ENCODE measurements at places on chromosomes 7 and 10. TPM values are rescaled to one million over a fixed set of nuclear protein-coding genes. Genes with fewer than 3 reads are reported as not detected.

C10orf67 gene
- under 0.01 TPM for total RNA-seq

SFMBT2 gene
- under 0.01 TPM for total RNA-seq

MEPCE gene
- total RNA-seq, result 27.3 TPM

CLDN12 gene
- 71.8 TPM for total RNA-seq

EMX2 gene
- not detected for total RNA-seq

CFAP46 gene
- total RNA-seq, result 0.28 TPM

KIAA1217 gene
- total RNA-seq, result 5.5 TPM

OR6B1 gene
- not detected for total RNA-seq

SVOPL gene
- not detected for total RNA-seq

CHN2 gene
- total RNA-seq, result not detected

ZNF425 gene
- total RNA-seq, result 4.4 TPM

AKR1C4 gene
- total RNA-seq, result not detected

SPDYE9 gene
- total RNA-seq, result not detected

GRK5 gene
- total RNA-seq, result 4.9 TPM

AKR1C3 gene
- total RNA-seq, result 149 TPM

HMX3 gene
- total RNA-seq, result 0.07 TPM

GALNT17 gene
- not detected for total RNA-seq

NUTM2A gene
- 0.71 TPM for total RNA-seq

KLF14 gene
- total RNA-seq, result not detected

GLRX3 gene
- 161 TPM for total RNA-seq

AIFM2 gene
- 5.7 TPM for total RNA-seq

EPHA1 gene
- total RNA-seq, result 53.9 TPM

SPOCK2 gene
- 0.34 TPM for total RNA-seq

GPR15LG gene
- 1.2 TPM for total RNA-seq

CCL24 gene
- not detected for total RNA-seq

ORC5 gene
- 68.7 TPM for total RNA-seq

ANKRD30A gene
- not detected for total RNA-seq

MSRB2 gene
- 12.3 TPM for total RNA-seq

ANXA7 gene
- total RNA-seq, result 96.0 TPM

UBTD1 gene
- 13.0 TPM for total RNA-seq

ANKRD1 gene
- total RNA-seq, result 1.4 TPM

PCLO gene
- 3.1 TPM for total RNA-seq

LBX1 gene
- total RNA-seq, result not detected

ZNF680 gene
- total RNA-seq, result 6.5 TPM

POP7 gene
- total RNA-seq, result 39.6 TPM

CDHR3 gene
- 1.9 TPM for total RNA-seq

NKX1-2 gene
- total RNA-seq, result 1.4 TPM

PTER gene
- total RNA-seq, result 16.4 TPM

MAT1A gene
- 1.00 TPM for total RNA-seq

CEP55 gene
- total RNA-seq, result 1.0 TPM

RTKN2 gene
- under 0.01 TPM for total RNA-seq

TRIM74 gene
- total RNA-seq, result 0.21 TPM

PGAM2 gene
- not detected for total RNA-seq

C10orf105 gene
- not detected for total RNA-seq
